ENCODE measurements at places on chromosomes 5 and 9. TPM values are rescaled to one million over a fixed set of nuclear protein-coding genes. Genes with fewer than 3 reads are reported as not detected.

SLC36A1 gene
- 24.0 TPM for total RNA-seq

GPRIN1 gene
- total RNA-seq, result 1.1 TPM

GRCh38 chr5:60586307-60586901, 113.6 kb downstream of the DEPDC1B start:
- DNase-seq, result no peak

DNA sequence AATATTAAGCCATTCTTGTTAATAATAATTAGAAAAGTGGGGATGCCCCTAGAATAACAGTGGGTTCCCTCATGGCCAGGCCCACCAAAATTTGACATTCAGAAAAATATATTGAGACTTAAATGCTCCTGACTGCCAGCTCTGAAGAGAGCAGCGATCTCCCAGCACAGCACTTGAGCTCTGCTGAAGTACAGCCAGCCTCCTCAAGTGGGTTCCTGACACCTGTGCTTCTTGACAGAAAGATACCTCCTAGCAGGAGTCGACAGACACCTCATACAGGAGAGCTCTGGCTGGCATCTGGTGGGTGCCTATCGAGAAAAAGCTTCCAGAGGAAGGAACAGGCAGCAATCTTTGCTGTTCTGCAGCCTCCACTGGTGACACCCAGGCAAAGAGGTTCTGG, 261.5 kb downstream of the DTWD2 start:
- DNase-seq, result no peak

IFNB1 gene
- total RNA-seq, result not detected

Data from mucosa of gallbladder (tissue), 1 donor.